ENCODE measurements at places on chromosomes 2 and 18.
A peak's percentile ranks its signal among the peaks of the same experiment; 100 is the strongest.

GRCh38 chr2:28649481-28650265 lies 102.0 kb upstream of the PPP1CB start:
- DNase-seq, result peak; percentile 71

- no peak for DNase-seq
Measured at GRCh38 chr2:119190321-119191111, 32.0 kb upstream of the C1QL2 start.

GRCh38 chr2:176175709-176176607 lies 12.5 kb upstream of the HOXD1 start:
- DNase-seq, result no peak

- DNase-seq, result no peak
Measured at GRCh38 chr2:28279371-28279770, 113.3 kb upstream of the FOSL2 start.

DNA sequence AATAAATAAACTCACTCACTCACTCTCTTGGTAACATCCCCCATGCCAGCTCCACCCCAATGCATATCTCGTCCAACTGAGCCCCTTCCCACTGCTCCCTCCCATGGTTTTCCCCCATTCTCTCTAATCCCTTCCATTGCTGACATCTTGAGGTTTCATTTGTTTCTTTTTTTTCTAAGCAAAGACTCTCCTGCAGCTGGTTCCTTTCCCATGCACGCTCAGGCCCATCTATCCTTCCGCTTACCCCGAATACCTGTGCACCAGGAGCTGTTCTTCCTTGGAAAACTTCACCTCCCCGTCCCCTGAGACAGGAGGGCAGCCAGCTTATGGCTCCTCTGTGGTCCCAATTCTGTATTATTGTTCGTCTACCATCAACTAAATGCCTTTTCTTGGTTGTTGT lies 41.7 kb upstream of the IGFBP2 start:
- DNase-seq, result no peak

- DNase-seq, result no peak
Measured at GRCh38 chr2:240453461-240454105, 18.1 kb downstream of the GPC1 start.

- DNase-seq, result no peak
Measured at GRCh38 chr2:203710226-203710625, 3.8 kb downstream of the CD28 start.

DNA sequence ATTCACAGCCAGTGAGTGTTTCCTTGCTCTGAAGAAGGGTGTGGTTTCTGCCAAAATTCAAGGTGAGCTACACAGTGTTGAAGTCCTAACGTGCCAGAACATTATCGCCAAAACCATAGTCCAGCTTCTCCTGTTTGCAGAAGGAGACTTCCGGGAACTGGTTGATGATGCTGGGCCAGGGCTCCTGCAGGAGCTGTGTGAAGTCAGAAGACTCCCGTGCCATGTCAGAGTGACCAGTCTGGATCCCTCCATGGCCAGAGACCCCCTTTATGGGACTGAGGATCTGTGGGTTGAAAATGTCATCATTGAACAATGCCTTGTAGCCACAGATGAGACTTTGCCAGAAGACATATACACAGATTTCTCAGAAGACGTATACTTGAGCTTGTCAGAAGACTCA lies 96.0 kb upstream of the RAB12 start:
- DNase-seq, result no peak

GRCh38 chr2:96409820-96410164 lies 74.2 kb downstream of the NCAPH start:
- DNase-seq, result no peak

DNA sequence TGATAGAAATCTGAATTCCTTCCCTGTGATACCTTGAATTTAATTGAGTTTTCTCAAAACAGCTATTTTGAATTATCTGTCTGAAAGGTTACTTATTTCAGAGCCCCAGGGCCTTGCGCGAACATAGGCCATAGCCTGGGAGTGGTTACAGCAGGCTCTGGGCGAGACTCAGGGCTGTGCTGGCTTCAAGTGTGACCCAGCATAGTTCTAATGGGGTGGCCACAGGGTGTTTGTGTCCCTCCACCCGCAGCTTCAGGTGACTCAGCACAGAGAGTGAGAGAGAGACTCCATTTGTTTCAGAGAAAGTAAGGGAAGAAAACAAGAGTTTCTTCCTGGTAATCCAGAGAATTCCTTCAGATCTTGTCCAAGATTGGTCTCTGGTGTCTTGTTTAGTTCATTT lies 137.9 kb upstream of the POU3F3 start:
- no peak for DNase-seq

DNA sequence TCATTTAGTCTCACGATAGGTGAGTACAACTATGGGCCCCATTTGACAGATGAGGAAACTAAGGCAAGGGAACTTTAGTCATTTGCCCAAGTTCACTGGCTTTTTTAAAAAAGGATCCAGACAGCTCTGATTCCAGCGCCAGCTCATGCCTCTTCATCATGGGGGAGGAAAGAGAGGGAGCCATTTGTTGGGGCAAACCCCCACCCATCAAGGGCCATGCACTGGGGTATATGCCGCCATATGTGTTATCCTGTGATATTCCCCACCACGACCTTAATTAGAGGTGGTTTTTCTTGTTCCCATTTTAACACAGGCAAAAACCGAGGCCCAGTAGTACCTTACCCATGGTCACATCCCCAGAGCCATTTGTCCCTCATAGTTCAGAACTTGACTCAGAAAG lies 649 bp upstream of the GPBAR1 start:
- no peak for DNase-seq

DNA sequence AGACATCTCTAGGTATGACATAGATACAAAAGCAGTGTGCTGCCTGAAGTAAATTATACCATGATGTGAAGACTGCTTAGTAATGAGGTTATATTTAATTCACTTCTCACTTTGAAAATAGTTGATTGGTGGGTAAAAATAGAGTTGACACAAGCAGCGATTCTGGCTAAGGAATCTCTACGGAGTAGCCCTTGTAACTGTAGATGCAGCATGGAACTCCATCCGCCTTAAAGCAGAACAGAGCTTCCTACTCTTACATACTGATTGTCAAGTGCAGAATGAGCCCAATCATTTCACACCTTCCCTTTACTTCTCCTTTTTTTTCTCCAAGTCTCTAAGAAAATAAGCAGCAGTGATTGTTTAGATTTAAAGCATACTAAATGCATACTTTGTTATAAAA lies 1594.6 kb upstream of the SLC39A10 start:
- no peak for DNase-seq

DNA sequence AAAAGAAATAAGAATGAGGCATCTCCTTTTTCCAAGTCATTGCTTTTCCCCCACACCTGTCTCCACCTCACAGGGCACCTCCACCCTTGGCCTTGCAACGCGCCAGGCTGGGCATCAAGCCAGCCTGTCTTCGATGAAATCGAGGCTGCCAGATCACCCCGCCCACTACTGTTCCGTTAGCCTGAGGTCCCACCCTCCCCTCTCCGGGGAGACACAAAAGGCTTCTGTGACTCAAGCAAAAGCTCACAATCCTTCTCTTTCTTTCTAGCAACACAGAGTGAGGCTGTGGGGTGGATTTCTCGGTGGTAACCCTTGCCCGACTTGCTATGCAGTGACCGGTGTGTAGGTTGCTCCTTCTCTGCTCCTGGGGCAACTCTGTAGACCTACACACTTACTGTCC lies 9.9 kb downstream of the TNP1 start:
- peak; percentile 20 for DNase-seq

- no peak for DNase-seq
Measured at GRCh38 chr2:143475041-143475776, 346.0 kb downstream of the ARHGAP15 start.

- no peak for DNase-seq
Measured at GRCh38 chr2:47064106-47064505, 91.0 kb downstream of the STPG4 start.

DNA sequence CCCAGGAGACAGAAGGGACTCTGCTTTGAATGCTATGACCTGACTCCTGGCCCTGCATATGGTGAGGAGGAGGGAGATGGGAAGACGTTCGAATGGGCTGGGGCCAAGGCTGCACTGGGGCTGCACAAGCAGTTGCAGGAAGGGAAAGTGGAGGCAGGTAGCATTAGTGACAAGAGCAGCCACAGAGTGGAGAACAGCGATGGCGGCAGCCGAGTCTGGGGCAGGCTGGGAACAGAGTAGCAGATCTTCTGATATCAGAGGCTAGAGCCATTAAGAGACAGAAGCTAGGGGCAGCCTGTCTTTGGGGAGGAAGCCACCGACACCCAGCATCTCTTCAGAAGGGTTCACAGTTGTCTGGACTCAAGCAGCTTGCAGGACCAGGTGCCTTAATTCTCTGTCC lies 50.1 kb downstream of the ST3GAL5 start:
- no peak for DNase-seq

GRCh38 chr18:44944461-44944860 lies 263.8 kb downstream of the SETBP1 start:
- no peak for DNase-seq

DNA sequence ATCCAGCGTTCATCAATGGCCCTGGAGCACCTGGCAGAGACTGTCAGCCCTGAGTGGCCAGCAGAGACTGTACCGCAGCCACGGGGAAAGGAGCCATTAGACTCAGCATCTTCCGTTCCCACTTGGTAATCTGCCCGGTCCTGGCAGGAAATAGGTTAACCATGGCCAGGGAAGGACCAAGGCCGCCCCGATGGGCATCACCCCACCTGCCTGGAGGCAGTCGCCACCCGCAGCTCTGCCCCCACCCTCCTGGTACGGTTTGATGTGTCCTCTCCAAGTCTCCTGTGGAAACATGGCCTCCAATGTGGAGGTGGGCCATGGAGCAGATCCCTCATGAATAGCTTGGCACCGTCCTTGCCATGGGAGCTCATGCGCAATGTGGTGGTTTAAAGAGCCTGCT lies 75.3 kb downstream of the RTP5 start:
- DNase-seq, result no peak

GRCh38 chr2:231068525-231069222 lies 12.0 kb downstream of the PSMD1 start:
- DNase-seq, result no peak

DNA sequence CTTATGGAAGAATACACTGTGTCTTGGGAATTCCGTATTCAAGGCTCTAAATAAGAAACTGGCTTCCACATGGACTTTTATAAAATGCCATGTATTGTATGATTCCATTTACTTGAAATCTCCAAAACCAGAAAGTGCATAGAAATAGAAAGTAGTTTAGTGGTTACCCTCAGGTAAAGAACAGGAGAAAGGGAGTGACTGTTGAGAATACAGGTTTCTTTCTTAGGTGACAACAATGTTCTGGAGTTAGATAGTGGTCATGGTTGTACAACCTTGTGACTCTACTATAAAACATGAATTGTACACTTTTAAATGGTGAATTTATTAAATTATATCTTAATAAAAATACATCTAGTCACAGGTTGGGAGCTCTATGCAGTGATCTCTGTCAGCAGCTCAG lies 481.8 kb downstream of the SPAG16 start:
- DNase-seq, result no peak

- DNase-seq, result no peak
Measured at GRCh38 chr2:2272841-2273240, 58.2 kb downstream of the MYT1L start.

- no peak for DNase-seq
Measured at GRCh38 chr18:51051105-51051712, 21.2 kb downstream of the SMAD4 start.

DNA sequence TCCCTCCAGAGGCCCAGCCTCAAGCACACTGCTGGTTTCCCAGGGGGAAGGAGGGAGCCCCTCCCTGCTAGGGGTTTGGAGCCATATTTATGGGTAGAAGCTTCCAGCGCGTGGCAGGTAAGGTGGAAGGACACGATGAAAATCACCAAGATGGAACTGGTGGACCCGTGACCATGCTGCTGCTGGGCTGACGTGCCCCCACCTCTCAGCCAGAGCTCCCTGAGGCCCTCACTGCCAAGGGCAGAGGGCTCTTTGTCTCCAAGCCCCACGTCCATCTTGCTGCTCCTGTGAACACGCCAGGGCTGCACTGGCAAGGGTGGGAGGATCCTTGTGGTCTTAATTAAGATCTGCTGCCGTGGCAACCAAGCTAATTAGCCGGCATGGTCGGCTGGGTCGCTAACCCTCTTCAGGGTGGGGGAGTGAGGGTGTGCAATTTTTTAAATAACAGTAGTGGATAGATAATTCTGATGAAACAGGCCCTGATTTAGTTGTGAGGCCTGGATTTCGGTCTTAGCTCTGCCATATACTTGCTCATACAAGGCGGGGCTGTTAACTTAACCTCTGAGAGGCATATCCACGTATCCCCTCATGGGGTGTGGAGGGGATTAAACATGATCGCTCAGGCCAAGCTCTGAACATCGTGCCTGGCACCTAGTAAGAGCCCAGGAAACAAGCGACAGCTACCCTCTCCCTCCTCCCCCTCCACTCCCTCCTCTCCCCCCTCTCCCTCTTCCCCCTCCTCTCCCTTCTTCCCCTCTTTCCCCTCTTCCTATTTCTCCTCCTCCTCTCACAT lies 232.8 kb downstream of the CELF4 start:
- no peak for DNase-seq

GRCh38 chr2:12844511-12844910 lies 127.8 kb downstream of the TRIB2 start:
- DNase-seq, result no peak

GRCh38 chr2:239966029-239966852 lies 58.9 kb downstream of the NDUFA10 start:
- no peak for DNase-seq

DNA sequence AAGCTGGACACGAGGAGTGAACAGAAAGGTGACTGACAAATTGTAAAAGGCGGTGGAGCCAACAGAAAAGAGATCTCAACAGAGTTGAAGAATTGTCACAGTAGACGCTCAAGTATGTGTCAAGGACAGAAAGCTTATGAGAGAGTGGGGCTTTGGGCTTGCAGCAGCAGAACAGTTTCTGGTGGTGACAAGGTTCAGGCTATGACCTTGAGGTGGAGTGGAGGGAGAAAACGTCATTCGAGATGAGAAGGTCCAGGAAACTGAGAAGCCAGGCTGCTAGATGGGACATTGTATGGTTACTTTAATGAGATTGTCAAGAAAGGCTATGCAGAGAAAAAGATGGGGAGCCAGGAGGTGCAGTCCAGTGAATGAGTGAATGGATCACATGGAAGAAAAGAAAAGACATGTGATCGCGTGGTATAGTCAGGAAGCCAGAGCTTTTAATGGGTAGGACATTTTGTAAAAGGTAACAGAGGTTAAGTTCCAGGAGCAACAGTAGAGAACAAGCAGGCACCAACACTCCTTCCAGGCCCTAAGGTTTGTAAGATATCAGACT lies 91.1 kb upstream of the EPC2 start:
- no peak for DNase-seq

DNA sequence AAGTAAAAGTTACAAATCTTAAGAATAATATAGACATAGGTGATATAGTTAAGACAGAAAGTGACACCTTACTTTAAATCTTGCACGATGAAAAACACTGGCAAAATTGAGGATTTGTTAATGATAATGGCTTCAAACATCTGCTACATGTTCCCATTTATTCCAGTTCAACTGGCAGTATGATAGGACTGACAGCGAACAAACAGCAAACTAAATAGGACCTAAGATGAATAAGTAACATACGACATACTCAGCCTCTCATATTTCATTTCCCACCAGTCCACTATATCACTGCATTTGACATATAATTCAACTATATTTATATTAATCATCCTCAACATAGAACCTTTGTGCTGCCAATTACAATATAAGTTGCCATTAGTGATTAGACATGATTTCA lies 36.3 kb downstream of the ACVR1C start:
- DNase-seq, result no peak

- no peak for DNase-seq
Measured at GRCh38 chr2:177767768-177768167, 304.8 kb downstream of the PDE11A start.
